ENCODE measurements at places on chromosomes 3 and 15.
A peak's percentile ranks its signal among the peaks of the same experiment; 100 is the strongest.

DNA sequence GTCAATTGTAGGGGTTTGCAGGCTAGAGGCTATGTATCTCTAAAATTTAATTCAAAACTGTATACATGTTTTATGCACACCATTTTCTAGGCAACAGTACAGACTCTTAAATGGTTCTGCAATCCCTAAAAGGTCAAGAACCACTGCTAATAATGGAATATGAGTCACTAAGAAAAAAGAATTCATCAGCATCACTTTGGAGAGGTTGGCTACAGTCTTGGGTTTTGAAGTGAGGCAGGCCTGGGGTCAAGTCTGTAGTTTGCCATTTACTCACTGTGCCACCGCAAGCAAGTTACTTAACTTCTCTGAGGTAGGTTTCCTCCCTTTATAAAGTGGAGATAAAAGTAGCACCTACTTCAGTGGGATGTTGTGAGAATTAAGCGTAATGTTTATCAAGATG lies 33.7 kb downstream of the THRB start:
- no peaks in the 10 kb centered on the region for H3K36me3 ChIP-seq
- peaks cover 8% of the 10 kb centered on the region for H3K4me1 ChIP-seq
- H3K4me3 ChIP-seq = no peak overlapping the region
- no peaks in the 10 kb centered on the region for H3K27me3 ChIP-seq

DNA sequence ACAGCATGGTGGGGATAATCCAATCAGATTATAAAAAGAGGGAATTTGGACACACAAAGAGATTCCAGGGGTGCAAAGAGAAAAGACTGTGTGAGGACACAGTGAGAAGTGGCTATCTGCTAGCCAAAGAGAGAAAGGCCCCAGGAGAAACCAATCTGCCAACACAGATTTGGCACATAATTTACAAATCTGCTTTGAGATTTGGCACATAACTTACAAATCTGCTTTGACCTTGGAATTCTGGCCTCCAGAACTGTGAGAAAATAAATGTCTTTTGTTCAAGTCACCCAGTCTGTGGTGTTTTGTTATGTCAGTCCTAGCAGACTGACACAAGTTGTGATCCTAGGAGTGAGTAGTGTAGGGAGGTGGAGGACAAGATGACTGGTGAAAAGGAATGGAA lies 3.5 kb upstream of the TM4SF18 start:
- DNase-seq = no peak
- no peaks in the 10 kb centered on the region for H3K27me3 ChIP-seq
- H3K36me3 ChIP-seq = no peaks in the 10 kb centered on the region
- no peak overlapping the region for H3K4me3 ChIP-seq

DNA sequence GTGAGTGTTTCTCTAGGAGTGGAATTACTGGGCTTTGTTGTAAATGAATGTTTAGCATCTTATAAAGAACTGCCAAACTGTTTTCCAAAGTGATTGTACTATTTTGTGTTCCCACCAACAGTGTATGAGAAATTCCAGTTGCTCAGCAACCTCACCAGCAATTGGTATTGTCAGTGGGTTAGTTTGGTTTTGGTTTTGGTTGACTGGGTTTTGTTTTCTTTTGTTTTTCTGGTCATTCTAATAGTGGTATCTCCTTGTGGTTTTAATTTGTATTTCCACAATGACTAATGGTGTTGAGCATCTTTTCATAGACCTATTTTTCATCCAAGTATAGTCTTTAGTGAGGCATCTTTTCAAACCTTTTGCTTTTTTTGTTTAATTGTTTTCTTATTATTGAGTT lies 27.1 kb downstream of the FILIP1L start:
- H3K27ac ChIP-seq = no peak overlapping the region
- DNase-seq = no peak
- no peak overlapping the region for H3K4me3 ChIP-seq
- H3K36me3 ChIP-seq = no peaks in the 10 kb centered on the region

DNA sequence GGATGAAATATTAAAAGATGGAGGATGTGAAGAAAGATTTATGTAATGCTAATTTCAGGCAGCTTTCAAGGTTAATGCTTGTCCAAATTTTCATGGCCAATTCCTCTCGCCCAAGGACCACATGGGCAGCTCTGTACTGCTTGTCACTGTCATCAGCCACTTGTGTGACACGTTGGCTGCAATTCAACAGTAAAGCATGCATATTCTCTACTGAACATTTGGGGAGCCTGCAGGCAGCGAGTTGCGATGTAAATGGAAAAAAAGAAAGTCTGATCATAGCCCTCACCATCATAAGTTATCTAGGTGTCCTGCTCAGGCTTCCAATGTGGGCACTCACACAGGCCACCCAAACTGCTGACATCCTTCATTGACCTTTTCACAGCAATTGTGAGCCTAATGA lies 1026.8 kb upstream of the NR2F2 start:
- no peak for DNase-seq
- H3K27ac ChIP-seq = no peak overlapping the region
- no peak overlapping the region for H3K4me3 ChIP-seq
- no peaks in the 10 kb centered on the region for H3K4me1 ChIP-seq

DNA sequence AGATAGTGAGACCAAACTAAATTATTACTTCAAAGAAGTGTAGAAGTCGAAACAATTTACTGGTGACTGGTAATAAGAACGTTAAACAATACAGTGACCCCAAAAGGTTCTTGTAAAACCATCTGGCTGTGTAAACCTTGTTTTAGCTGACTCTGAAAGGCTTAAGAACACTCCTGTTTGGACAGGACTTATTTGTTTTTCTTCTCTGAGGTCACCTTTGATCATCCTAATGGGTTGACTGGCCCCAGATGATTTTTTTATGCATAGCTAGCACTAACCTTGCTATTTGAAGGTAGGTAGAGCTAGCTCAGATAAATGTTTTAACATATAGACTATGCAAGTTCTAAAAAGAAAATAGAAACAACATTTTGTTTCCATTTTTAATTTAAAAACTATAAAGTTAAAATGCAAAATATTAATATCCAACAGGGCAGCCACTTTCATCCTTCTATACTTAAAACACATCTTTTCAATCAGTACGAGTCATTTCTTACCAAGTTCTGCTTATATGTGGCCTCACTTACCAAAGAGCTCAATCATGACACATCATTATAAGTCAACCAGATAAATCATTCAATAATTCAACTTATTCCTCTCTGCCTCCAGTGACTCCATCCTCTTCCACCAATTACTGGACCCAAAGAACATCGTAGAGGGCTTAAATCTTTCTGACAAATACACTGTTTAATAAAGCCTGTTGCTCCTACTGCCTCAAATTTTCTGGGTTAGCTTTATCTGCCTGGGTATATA lies 158.8 kb downstream of the SSR3 start:
- H3K36me3 ChIP-seq = no peaks in the 10 kb centered on the region
- H3K27ac ChIP-seq = no peak overlapping the region
- no peak for DNase-seq

GRCh38 chr3:145219355-145220235 lies 941.4 kb downstream of the PLOD2 start:
- no peak overlapping the region for H3K4me3 ChIP-seq
- no peak for DNase-seq
- no peaks in the 10 kb centered on the region for H3K4me1 ChIP-seq
- no peaks in the 10 kb centered on the region for H3K27me3 ChIP-seq
- H3K27ac ChIP-seq = no peak overlapping the region

GRCh38 chr3:189372243-189372642 lies 200.5 kb downstream of the TPRG1 start:
- H3K36me3 ChIP-seq = no peaks in the 10 kb centered on the region
- no peaks in the 10 kb centered on the region for H3K4me1 ChIP-seq
- H3K4me3 ChIP-seq = no peak overlapping the region
- DNase-seq = no peak
- H3K27me3 ChIP-seq = no peaks in the 10 kb centered on the region
- H3K27ac ChIP-seq = no peak overlapping the region

- H3K4me1 ChIP-seq = peaks cover 4% of the 10 kb centered on the region
- H3K27me3 ChIP-seq = no peaks in the 10 kb centered on the region
- DNase-seq = no peak
- no peaks in the 10 kb centered on the region for H3K36me3 ChIP-seq
- no peak overlapping the region for H3K4me3 ChIP-seq
Observed at GRCh38 chr15:101310161-101310480, 15.1 kb upstream of the SNRPA1 start.

GRCh38 chr3:159724627-159725026 lies 264.0 kb upstream of the IL12A start:
- no peaks in the 10 kb centered on the region for H3K4me1 ChIP-seq
- H3K27me3 ChIP-seq = no peaks in the 10 kb centered on the region
- no peaks in the 10 kb centered on the region for H3K36me3 ChIP-seq

GRCh38 chr15:25481208-25481859 lies 42.5 kb upstream of the UBE3A start:
- H3K36me3 ChIP-seq = no peaks in the 10 kb centered on the region
- H3K4me1 ChIP-seq = peaks cover 5% of the 10 kb centered on the region
- DNase-seq = peak; percentile 1
- no peak overlapping the region for H3K4me3 ChIP-seq
- no peak overlapping the region for H3K27ac ChIP-seq

DNA sequence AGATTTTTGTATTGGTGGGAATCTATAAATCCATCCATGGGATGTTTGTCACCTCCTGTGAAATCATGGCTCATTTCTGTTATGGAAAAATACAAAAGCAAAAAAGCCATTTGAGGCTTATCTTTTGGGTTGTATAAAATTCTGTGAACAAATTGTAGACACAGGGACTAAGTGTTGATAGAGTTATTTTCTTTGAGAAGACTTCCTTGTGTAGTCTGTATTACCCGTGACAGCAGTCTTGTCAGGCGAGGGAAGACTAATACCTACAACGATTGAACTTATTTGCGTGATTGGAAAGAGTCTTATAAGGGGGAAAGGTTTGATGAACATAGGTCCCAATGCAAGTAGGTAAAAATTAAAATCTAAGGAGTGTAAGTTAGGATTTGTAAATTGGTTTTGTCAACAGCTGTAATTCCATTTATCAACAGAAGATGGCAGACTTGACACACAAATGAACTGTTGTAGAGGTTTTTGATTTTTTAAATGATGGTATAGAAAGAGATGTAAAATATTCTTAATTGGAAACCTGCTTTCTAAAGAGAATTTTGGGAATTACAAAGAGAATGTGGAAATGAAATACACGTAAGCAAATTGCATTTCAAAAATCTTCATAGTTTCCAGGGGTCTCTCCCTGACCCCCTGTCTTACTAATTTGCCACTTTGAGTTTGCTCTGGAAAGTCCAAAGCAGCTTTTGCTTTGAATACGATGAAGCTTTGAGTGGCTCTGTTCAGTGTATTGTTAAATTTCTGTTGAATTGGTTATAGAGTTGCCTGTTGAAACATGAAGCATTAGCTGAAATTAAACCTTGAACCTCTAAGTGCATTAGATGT lies 33.2 kb downstream of the SLC25A26 start:
- peak; percentile 68 for DNase-seq
- no peaks in the 10 kb centered on the region for H3K27me3 ChIP-seq
- no peaks in the 10 kb centered on the region for H3K36me3 ChIP-seq
- peaks cover 3% of the 10 kb centered on the region for H3K4me1 ChIP-seq

GRCh38 chr3:17290894-17291293 lies 406.1 kb downstream of the PLCL2 start:
- DNase-seq = no peak
- no peak overlapping the region for H3K4me3 ChIP-seq
- H3K27me3 ChIP-seq = no peaks in the 10 kb centered on the region
- H3K27ac ChIP-seq = no peak overlapping the region

- H3K27ac ChIP-seq = peak overlapping the region; percentile 39
- no peaks in the 10 kb centered on the region for H3K27me3 ChIP-seq
- H3K4me1 ChIP-seq = no peaks in the 10 kb centered on the region
- H3K4me3 ChIP-seq = no peak overlapping the region
Observed at GRCh38 chr3:72475258-72476138, 372.7 kb downstream of the SHQ1 start.

DNA sequence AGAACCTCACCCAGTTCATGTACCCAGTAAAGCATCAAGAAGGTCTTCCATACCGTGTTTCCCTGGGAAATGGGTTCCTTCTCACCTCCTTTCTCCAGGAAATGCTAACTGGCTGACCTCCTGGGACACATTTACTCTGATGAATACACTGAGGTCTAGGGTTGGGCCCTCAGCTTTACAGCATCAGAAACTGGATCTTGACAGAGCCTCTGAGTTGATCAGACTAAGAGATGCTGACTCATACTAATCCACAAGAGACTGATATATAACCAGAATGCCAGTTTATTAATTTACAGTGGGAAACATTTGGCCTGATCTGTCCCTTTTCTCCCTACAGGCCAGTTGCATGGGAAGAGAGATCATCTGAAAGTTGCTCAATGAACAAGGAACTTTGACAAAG lies 55.8 kb downstream of the GTF2E1 start:
- H3K4me1 ChIP-seq = no peaks in the 10 kb centered on the region
- no peak overlapping the region for H3K27ac ChIP-seq
- no peaks in the 10 kb centered on the region for H3K27me3 ChIP-seq
- no peaks in the 10 kb centered on the region for H3K36me3 ChIP-seq

- H3K36me3 ChIP-seq = no peaks in the 10 kb centered on the region
- H3K27me3 ChIP-seq = no peaks in the 10 kb centered on the region
- no peak for DNase-seq
- H3K4me3 ChIP-seq = no peak overlapping the region
- no peaks in the 10 kb centered on the region for H3K4me1 ChIP-seq
Observed at GRCh38 chr3:168583977-168584376, 488.3 kb upstream of the GOLIM4 start.

DNA sequence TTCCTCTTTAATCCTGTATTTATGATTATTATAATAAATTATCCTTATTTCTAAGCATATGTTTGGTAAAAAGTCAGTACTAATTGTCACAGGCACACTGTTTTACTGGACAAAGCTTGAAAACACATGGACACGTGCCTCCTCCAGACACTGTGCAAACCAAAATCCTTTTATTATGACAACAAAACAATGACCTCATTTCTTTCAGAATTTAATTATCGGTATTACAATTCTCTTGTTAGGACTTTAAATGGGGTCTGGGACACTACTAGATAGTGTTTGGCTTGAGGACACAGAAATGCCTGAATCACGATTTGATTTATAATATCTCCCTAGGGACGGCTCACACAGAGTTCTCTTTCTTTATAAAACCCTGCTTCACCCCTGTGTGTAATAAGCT lies 107.3 kb upstream of the IGSF10 start:
- H3K27ac ChIP-seq = no peak overlapping the region
- no peak for DNase-seq
- no peaks in the 10 kb centered on the region for H3K36me3 ChIP-seq
- H3K4me3 ChIP-seq = no peak overlapping the region
- no peaks in the 10 kb centered on the region for H3K27me3 ChIP-seq

DNA sequence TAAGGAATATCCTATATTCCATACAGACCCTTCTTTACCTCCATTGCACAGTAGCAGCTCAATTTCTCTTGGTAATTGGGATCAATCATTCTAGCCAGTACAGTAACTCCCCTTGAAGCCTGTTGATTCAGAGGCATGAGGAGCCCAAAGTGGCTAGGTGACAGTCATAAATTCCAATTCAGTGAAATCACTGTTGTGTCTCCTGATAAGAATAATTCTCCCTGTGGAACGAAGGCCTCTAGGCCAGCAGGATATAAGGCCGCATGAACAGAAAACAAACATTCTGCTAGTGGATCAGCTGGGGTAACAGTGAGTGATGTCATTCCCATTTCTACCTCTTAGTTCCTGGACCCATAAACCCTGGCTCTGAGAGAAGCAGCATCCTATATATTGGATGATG lies 696.3 kb downstream of the NR2F2 start:
- H3K4me3 ChIP-seq = no peak overlapping the region
- H3K36me3 ChIP-seq = no peaks in the 10 kb centered on the region
- peaks cover 3% of the 10 kb centered on the region for H3K4me1 ChIP-seq
- H3K27me3 ChIP-seq = no peaks in the 10 kb centered on the region

- peaks cover 7% of the 10 kb centered on the region for H3K27me3 ChIP-seq
- H3K4me1 ChIP-seq = no peaks in the 10 kb centered on the region
- no peak overlapping the region for H3K27ac ChIP-seq
- no peak overlapping the region for H3K4me3 ChIP-seq
- H3K36me3 ChIP-seq = no peaks in the 10 kb centered on the region
Observed at GRCh38 chr3:53151870-53152660, 8.9 kb upstream of the PRKCD start.

GRCh38 chr3:24088782-24089181 lies 143.7 kb downstream of the NR1D2 start:
- H3K27ac ChIP-seq = no peak overlapping the region
- H3K4me3 ChIP-seq = no peak overlapping the region
- no peaks in the 10 kb centered on the region for H3K36me3 ChIP-seq
- DNase-seq = no peak
- H3K4me1 ChIP-seq = no peaks in the 10 kb centered on the region

Data from trophoblast cell (in vitro differentiated cells and primary cell).